ENCODE measurements at places on chromosomes 6 and 20. TPM values are rescaled to one million over a fixed set of nuclear protein-coding genes. Genes with fewer than 3 reads are reported as not detected.

The MACROD2 gene
- not detected for total RNA-seq

The OTOR gene
- total RNA-seq, result not detected

The DBNDD2 gene
- 15.1 TPM for total RNA-seq

The LRRN4 gene
- not detected for total RNA-seq

The OGFR gene
- 61.1 TPM for total RNA-seq

The PTCRA gene
- total RNA-seq, result 1.1 TPM

The NELFE gene
- total RNA-seq, result 51.4 TPM

The TP53TG5 gene
- total RNA-seq, result not detected

The CASS4 gene
- total RNA-seq, result 9.8 TPM

The FBXL4 gene
- 12.3 TPM for total RNA-seq

The KHDRBS2 gene
- total RNA-seq, result not detected

The HMGCLL1 gene
- total RNA-seq, result not detected

The BTNL2 gene
- total RNA-seq, result not detected

The ZC3H12D gene
- 251 TPM for total RNA-seq

The NRSN1 gene
- not detected for total RNA-seq

DNA sequence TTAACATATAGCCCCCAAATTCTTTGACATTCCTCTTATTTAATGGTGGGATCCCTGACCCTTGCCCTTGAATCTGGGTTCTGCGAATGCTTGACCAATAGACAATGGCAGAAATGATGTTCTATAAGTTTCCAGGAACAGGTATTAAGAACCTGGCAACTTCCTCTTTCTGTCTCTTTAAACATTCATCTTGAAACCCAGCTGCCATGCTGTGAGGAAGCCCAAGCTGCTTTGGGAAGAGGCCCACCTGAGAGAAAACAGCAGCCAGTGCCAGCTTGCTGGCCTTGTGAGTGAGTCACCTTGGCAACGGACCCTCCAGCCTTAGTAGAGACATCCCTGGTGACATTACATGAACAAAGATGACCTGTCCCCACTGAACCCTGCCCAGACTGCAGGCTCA, 45.2 kb upstream of the RALY start:
- H3K4me1 ChIP-seq, result no peaks in the 10 kb centered on the region
- no peak for DNase-seq
- H3K27me3 ChIP-seq, result peaks cover 5% of the 10 kb centered on the region
- H3K27ac ChIP-seq, result no peak overlapping the region

DNA sequence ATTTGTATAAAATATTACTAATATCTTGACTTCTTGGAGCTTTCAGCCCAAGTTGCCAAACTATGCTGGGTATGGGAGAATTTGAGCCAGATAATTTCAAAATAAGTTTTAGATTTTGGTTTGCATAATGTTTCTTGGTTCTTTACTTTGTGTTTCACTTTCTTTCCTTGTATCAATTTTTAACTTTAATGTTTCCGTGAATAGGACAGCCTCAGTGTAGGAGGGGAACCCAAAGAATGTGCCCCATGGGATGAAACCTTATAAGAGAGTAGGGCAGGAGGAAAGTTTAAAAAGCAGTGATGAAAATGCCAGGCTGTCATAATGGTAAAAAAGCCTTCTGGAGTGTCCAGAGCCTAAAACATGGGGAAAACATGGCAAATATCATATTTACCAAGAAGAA, 252.4 kb upstream of the IRAK1BP1 start:
- H3K27ac ChIP-seq, result no peak overlapping the region
- no peaks in the 10 kb centered on the region for H3K4me1 ChIP-seq
- no peaks in the 10 kb centered on the region for H3K27me3 ChIP-seq
- H3K4me3 ChIP-seq, result no peak overlapping the region
- no peaks in the 10 kb centered on the region for H3K36me3 ChIP-seq

- DNase-seq, result peak; percentile 6
- no peaks in the 10 kb centered on the region for H3K27me3 ChIP-seq
- peaks cover 6% of the 10 kb centered on the region for H3K36me3 ChIP-seq
- H3K4me3 ChIP-seq, result no peak overlapping the region
- H3K4me1 ChIP-seq, result no peaks in the 10 kb centered on the region
- no peak overlapping the region for H3K27ac ChIP-seq
These were observed 50.2 kb upstream of the HINT3 start for GRCh38 chr6:125906158-125906998.

GRCh38 chr20:25989196-25989595, 292.5 kb upstream of the ZNF337 start:
- no peaks in the 10 kb centered on the region for H3K4me1 ChIP-seq
- H3K36me3 ChIP-seq, result no peaks in the 10 kb centered on the region
- H3K27ac ChIP-seq, result no peak overlapping the region

DNA sequence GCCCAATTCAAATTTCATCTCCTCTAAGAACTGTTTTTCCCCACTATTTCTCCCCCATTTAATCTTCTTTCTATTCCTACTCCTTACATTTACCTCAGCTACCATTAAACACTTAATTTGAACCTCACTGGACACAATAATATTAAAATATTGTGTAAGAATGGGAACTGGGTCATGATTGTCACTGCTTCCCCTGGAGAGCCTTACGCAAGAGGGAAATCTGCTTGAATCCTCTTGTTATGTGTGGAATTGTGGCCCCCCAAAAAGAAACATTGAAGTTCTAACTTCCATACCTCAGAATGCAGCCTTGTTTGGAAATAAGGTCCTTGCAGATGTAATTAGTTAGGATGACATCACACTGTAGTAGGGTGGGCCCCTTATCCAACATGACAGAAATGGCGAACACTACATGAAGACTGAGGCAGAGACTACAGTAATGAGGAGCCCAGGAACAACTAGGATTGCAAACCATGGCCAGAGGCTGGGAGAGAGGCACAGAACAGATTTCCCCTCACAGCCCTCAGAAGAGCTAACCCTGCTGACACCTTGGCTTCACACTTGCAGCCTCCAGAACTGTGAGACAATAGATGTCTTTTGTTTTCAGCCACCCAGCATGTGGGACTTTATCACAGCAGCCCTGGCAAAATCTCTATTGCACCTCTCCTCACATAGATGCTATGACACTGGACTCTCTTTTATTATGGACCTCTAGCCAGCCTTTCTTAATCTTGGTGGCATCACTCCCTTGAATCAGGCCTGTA, 29.9 kb downstream of the HIVEP2 start:
- H3K27me3 ChIP-seq, result no peaks in the 10 kb centered on the region
- peaks cover 76% of the 10 kb centered on the region for H3K4me1 ChIP-seq
- H3K36me3 ChIP-seq, result no peaks in the 10 kb centered on the region
- H3K27ac ChIP-seq, result peak overlapping the region; percentile 92
- peak overlapping the region; percentile 7 for H3K4me3 ChIP-seq
- no peak for DNase-seq

DNA sequence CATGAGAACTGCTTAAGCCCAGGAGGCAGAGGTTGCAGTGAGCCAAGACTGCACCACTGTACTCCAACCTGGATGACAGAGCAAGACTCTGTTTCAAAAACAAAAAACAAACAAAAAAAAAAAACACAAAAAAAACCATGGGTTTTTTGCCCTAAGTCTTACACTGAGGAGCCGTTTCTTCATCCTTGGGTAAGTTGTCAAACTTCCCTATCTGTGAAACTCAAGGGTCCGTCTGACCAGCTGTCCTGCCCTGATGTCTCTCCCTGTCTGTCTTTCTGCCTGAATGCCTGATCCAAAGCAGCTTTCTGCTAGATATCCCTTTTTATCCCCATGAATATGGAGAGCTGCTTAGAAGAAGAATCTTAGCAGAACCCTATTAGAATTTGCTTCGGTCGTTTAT, 41.3 kb upstream of the CLDN20 start:
- no peaks in the 10 kb centered on the region for H3K27me3 ChIP-seq
- peaks cover 7% of the 10 kb centered on the region for H3K4me1 ChIP-seq
- H3K4me3 ChIP-seq, result no peak overlapping the region
- DNase-seq, result no peak
- H3K27ac ChIP-seq, result no peak overlapping the region
- no peaks in the 10 kb centered on the region for H3K36me3 ChIP-seq

GRCh38 chr6:134882426-134883038, 67.4 kb downstream of the ALDH8A1 start:
- H3K4me1 ChIP-seq, result no peaks in the 10 kb centered on the region
- no peak overlapping the region for H3K27ac ChIP-seq
- H3K27me3 ChIP-seq, result peaks cover 5% of the 10 kb centered on the region
- no peaks in the 10 kb centered on the region for H3K36me3 ChIP-seq
- no peak overlapping the region for H3K4me3 ChIP-seq

GRCh38 chr6:12516070-12516469, 200.5 kb upstream of the PHACTR1 start:
- DNase-seq, result peak; percentile 4
- H3K4me3 ChIP-seq, result no peak overlapping the region
- no peaks in the 10 kb centered on the region for H3K27me3 ChIP-seq
- H3K27ac ChIP-seq, result no peak overlapping the region
- no peaks in the 10 kb centered on the region for H3K36me3 ChIP-seq
- H3K4me1 ChIP-seq, result no peaks in the 10 kb centered on the region

GRCh38 chr20:1154691-1155090, 30.1 kb downstream of the TMEM74B start:
- DNase-seq, result no peak
- H3K27me3 ChIP-seq, result no peaks in the 10 kb centered on the region
- H3K4me3 ChIP-seq, result no peak overlapping the region
- H3K36me3 ChIP-seq, result peaks cover 54% of the 10 kb centered on the region
- H3K27ac ChIP-seq, result no peak overlapping the region
- H3K4me1 ChIP-seq, result no peaks in the 10 kb centered on the region

- H3K27me3 ChIP-seq, result no peaks in the 10 kb centered on the region
- H3K4me3 ChIP-seq, result no peak overlapping the region
- peaks cover 68% of the 10 kb centered on the region for H3K36me3 ChIP-seq
- no peaks in the 10 kb centered on the region for H3K4me1 ChIP-seq
These were observed 68.0 kb downstream of the MYH7B start for GRCh38 chr20:35023624-35024023.

DNA sequence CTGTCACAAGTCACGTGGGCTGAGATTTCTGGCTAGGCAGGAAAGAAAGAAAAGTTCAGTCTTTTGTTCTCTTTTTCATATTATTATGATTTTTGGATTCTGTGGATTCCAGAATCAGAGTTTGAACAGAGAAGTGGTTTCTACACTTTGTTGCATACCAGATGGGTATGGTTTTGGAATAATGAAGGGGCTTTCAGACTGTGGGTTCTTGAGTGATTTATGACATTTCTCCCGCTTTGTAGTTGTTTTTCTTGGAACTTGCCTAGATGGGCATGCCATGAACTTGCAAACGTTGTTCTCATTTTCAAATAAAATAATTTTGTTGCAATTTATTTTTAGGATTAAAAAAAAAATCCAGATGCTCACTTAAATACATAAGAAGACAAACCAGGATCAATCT, 34.4 kb downstream of the CBFA2T2 start:
- H3K27me3 ChIP-seq, result no peaks in the 10 kb centered on the region
- H3K4me1 ChIP-seq, result no peaks in the 10 kb centered on the region
- no peak for DNase-seq
- H3K36me3 ChIP-seq, result no peaks in the 10 kb centered on the region

GRCh38 chr20:56438284-56438683, 26.2 kb downstream of the CASS4 start:
- no peak overlapping the region for H3K27ac ChIP-seq
- H3K36me3 ChIP-seq, result no peaks in the 10 kb centered on the region
- DNase-seq, result no peak
- H3K4me3 ChIP-seq, result no peak overlapping the region

GRCh38 chr6:170086639-170087420, 204.0 kb downstream of the DLL1 start:
- no peak overlapping the region for H3K4me3 ChIP-seq
- H3K4me1 ChIP-seq, result peaks cover 25% of the 10 kb centered on the region
- DNase-seq, result no peak

DNA sequence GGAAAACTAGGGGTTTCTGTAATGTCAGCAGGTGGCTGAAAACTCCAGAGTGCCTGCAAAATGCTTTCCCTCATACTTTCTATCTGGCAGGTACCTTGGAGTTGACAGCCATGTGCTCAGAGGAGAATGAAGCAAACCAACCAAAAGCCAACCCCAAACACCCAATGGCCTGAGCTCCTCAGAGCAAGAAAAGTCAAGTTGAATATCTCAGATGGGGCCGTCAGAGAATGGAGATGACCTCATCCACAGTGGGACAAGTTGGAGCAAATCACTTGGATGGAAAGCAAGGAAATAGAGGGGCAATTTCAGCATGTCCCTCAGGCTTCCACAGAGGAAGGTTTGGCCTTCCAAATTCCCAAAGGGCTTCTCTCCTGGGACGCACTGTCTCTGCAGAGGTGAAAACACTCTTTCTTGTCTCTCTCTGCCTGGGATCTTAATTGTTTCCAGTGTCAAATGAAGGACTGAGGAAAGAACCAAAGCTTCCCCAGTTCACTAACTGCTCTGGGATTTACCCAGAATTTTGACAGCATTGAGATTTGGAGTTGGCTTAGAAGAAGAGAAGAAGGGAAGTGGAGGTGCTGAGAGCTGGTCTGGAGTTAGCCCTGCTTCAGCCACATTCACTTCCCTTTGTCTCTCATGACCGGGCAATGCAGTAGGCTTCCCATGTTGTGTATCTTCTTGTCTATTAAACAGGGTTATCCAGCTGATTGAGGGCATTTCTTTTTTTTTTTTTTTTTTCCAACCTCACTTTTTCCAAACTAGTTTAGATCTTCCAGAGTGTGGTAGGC, 42.2 kb downstream of the PRND start:
- no peak for DNase-seq
- H3K27me3 ChIP-seq, result no peaks in the 10 kb centered on the region
- H3K27ac ChIP-seq, result no peak overlapping the region
- H3K36me3 ChIP-seq, result no peaks in the 10 kb centered on the region

GRCh38 chr6:32168807-32169591, 4.6 kb downstream of the EGFL8 start:
- peaks cover under 1% of the 10 kb centered on the region for H3K4me1 ChIP-seq
- H3K4me3 ChIP-seq, result no peak overlapping the region
- H3K27ac ChIP-seq, result no peak overlapping the region
- peaks cover 16% of the 10 kb centered on the region for H3K36me3 ChIP-seq

- peak overlapping the region; percentile 75 for H3K4me3 ChIP-seq
- H3K27me3 ChIP-seq, result peaks cover 20% of the 10 kb centered on the region
These were observed 3.4 kb upstream of the BHLHE23 start for GRCh38 chr20:63009988-63010769.

DNA sequence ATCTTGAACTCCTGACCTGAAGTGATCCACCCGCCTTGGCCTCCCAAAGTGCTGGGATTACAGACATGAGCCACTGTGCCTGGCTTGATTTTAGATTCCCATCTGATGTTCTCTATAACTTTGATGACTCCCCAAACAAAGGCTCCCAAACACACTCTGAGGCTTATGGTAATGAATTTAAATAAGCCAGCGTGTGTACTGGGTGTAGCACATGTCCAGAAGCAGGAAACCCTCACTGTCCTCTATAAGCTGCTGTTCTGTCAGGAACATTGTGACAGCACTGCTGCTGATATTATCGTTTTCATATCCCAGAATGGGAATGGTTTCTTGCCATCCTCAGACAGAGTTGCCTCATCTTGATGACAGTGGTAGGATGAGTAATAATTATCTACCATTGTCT, 54.1 kb upstream of the SALL4 start:
- H3K4me1 ChIP-seq, result no peaks in the 10 kb centered on the region
- H3K4me3 ChIP-seq, result no peak overlapping the region
- no peak overlapping the region for H3K27ac ChIP-seq
- H3K27me3 ChIP-seq, result no peaks in the 10 kb centered on the region
- no peak for DNase-seq

- H3K27me3 ChIP-seq, result peaks cover 2% of the 10 kb centered on the region
- H3K4me1 ChIP-seq, result peaks cover 7% of the 10 kb centered on the region
- H3K27ac ChIP-seq, result no peak overlapping the region
- no peak for DNase-seq
These were observed 11.7 kb upstream of the GOPC start for GRCh38 chr6:117613920-117614560.

Data from CD4-positive, CD25-positive, alpha-beta regulatory T cell (primary cell).